CD8-positive, alpha-beta memory T cell (primary cell): ENCODE measurements at places on chromosomes 6 and 20.

DNA sequence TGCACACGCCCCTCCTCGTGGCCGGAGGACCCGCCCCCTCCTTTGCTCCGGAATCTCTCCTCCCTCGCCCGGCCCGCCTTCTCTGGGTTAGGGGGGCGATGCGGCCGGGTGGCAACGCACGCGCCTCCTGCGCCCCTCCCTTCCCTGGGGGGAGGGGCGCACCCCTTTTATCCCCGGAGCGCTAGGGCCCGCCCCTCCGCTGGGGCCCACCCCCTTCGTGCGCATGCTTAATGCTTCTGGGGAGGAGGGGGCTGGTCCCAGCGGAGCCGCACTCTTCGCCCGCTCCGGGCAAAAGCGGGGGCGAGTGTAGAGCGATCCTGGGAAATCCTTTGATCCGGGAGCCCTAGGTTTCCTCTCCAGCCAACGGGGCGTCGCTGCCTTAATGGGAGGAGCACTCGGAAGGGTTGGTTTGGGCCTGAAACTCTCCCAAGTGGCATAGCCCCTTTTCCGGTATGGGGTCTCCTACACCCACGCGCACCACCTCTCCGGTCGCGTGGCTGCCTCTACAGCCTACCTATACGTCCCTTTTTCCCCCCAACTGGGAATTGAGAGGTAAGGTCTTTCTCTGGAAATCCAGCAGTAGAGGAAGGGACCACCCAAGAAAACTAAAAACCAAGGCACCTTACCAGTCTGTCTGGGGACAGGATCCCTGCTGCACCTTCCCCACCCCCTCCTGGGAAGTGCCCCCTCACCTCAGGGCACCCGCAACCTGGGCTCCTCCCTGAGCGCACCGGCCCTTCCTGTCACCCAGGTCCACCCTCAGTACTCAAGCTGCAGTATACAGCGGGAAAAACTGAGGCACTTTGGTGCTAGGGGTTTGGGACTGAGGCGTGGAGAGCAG lies 2.1 kb downstream of the SOX12 start:
- peak; percentile 86 for DNase-seq

- no peak for DNase-seq
Measured at GRCh38 chr20:32278199-32278643, 770 bp downstream of the KIF3B start.

GRCh38 chr6:144314003-144314485 lies 28.9 kb downstream of the UTRN start:
- DNase-seq = no peak

- DNase-seq = no peak
Measured at GRCh38 chr20:34250005-34250404, 8.8 kb downstream of the ASIP start.

DNA sequence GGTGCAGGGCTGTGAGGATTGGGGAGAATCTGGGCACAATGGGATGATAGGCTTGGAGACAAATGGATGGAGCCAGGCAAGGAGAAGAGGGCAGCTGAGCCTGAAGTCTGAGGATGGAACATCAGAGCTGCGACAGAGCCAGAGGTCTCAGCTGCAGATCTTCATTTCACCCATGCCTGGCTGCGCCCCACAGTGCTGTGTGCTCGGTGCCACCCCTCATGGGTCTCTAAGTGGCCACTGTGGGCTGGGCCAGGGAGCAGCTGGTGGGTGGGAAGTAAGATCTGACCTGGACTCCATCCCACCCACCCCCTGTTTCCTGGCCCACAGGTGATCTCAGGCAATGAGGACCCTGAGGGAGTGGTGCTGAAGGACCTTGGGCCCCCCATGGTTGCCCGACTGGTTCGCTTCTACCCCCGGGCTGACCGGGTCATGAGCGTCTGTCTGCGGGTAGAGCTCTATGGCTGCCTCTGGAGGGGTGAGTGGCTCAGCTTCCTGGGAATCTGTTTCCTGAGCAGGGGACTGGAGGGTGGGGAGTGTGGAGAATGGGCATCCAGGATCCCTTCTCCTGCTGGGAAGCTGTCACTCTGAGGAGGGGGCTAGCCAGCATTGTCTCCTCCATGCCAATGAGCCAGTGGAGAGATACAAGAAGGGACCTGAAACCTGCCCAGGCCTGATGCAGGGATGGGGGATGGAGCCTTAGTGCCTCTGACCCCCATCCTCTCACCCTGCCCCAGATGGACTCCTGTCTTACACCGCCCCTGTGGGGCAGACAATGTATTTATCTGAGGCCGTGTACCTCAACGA lies 6.5 kb downstream of the DDR1 start:
- DNase-seq = no peak

DNA sequence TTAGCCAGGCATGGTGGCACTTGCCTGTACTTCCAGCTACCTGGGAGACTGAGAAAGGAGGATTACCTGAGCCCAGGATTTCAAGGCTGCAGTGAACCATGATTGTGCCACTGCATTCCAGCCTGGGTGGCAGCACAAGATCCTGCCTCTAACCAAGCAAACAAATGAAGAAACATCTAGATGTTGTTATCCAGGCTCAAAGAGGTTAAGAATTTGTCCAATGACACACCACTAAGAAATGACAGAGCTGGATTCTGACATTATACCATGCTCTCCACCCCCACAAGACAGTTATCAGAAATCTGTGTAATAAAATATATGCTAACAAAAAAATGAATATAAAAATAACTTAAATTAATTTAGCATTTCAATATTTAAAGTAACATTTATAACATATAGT lies 925.5 kb upstream of the SLC35B3 start:
- DNase-seq = no peak

DNA sequence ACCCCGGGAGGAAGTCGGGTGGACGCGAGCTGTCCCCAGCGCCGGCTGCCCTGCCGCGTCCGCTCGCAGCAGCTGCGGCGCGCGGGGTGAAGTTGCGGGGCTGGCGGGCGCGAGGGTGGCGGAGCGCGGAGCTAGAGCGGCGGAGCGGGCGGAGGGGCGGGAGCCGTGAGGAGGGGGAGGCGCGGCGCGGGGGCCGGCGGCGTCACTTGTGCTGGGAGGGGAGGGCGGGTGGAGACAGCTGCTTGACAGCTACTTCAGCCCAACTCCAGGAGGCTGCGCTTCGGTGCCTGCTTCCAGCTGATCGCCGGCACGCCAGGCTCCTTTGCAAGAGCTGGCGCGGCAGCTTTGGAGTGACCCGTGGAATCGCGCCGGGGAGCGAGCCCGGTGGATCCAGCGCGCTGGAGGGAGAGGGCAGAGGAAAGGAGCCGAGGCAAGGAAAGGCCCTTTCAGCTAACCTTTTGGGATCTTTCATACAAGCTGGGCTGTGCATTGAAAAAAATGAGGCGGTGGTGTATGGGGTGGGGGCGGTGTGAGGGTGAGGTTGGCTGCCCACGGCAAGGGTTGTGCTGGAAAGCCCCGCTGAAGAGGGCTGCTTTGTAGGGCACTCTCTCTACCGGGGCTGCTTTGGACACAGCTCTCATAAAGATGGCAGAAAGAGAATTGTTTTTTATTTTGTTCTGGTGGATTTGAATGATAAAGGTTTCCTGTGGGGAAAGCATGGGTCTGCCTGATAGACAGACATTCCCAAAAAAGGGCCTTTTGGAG lies 24.6 kb downstream of the RIPOR2 start:
- DNase-seq = peak; percentile 47

DNA sequence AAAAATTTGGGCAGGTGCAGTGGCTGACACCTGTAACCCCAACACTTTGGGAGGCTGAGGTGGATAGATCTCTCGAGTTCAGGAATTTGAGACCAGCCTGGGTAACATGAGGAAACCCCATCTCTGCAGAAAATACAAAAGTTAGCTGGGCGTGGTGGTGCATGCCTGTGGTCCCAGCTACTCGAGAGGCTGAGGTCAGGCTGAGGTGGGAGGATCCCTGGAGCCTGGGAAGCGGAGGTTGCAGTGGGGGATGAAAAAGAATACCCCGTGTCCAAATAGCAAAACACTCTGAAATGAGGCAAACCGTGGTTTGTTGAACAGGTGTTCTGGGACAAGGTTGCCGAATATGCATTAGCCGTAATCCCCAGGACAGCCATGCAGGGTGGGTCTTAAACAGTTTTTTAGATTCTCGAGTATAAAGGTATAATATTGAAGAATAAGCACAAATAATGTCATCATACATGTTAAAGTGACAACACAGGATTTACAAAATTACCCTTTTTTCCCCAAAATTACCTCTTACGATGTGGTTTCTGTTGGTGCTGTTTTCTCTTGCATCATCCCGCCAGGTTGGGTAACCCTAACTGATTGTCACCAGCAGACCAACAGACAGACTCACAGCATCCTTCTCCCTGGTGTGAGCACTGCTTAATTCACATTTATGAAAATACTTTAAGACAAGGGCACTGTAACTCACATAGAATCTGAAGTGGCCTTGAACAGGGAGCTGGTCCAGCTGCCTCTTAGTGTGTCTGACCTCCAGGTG lies 9.1 kb downstream of the DNAJC5 start:
- DNase-seq = no peak

- no peak for DNase-seq
Measured at GRCh38 chr6:74651948-74652842, 553.7 kb downstream of the COL12A1 start.

- no peak for DNase-seq
Measured at GRCh38 chr6:7440476-7440875, 50.9 kb downstream of the RIOK1 start.

DNA sequence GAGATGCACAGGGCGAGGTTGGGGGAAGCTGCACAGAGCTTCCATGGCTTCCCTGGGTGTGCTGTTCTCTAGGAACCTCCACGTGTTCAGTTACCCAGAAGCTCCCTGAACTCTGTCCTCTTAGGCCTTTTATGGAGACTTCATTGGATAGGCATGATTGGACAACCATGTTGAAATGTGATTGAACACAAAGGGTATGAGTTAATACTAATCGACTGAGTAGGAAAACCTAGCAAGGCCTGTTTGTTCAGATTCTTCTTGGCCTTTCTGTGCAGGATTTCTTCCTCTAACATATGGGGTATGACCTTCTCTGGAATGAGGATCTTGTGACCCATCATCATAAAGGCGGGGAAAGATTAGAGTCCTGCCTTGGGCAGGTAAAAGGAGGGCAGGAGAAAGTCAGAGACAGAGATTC lies 70.7 kb upstream of the SMIM29 start:
- no peak for DNase-seq

GRCh38 chr6:38792356-38792755 lies 77.2 kb downstream of the DNAH8 start:
- DNase-seq = no peak

DNA sequence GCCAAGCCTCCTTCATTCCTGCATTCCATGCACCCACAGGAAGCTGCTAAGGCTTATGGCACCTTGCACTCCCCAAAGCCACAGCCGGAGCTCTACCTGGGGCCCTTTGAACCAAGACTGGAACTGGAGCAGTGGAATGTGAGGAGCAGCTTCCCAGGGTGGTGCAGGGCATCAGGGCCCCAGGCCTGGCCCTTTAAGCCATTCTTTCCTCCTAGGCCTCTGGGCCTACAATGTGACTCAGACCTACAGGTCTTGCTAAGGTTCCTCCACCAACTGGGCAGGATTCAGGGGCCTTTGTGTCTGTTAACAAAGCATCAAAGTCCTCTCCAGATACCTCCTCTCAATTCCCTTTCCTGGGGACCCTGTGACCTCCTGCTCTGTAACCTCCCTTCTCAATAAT lies 36.2 kb downstream of the SF3B5 start:
- no peak for DNase-seq

- peak; percentile 21 for DNase-seq
Measured at GRCh38 chr6:132962936-132963868, 148.8 kb downstream of the RPS12 start.

- DNase-seq = no peak
Measured at GRCh38 chr6:25254671-25255070, 24.5 kb upstream of the CARMIL1 start.

GRCh38 chr20:43569282-43569681 lies 10.5 kb downstream of the SGK2 start:
- DNase-seq = no peak

DNA sequence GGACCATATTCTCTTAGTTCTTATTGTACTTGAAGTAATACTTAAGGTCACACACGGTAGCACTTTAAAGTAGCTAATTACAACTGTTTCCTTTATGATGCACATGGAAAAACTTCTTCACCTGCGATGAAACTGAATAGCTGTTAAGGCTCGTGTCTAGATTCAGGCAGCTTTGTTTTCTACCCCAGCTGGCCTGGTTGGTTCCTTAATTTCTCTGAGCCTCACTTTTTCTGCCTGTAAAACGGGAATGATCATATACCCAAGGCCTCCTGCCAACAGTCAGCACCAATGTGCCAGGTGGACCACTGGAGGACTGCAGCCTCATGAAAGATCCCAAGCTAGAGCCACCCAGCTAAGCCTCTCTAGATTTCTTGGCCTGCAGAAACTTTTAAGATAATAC lies 35.0 kb downstream of the EDN3 start:
- no peak for DNase-seq

GRCh38 chr6:30163090-30163917 lies at the start of gene TRIM15:
TRIM15 (plus strand) TSS chr6:30163546; CDS start chr6:30163685, 139 bp downstream.
- no peak for DNase-seq

DNA sequence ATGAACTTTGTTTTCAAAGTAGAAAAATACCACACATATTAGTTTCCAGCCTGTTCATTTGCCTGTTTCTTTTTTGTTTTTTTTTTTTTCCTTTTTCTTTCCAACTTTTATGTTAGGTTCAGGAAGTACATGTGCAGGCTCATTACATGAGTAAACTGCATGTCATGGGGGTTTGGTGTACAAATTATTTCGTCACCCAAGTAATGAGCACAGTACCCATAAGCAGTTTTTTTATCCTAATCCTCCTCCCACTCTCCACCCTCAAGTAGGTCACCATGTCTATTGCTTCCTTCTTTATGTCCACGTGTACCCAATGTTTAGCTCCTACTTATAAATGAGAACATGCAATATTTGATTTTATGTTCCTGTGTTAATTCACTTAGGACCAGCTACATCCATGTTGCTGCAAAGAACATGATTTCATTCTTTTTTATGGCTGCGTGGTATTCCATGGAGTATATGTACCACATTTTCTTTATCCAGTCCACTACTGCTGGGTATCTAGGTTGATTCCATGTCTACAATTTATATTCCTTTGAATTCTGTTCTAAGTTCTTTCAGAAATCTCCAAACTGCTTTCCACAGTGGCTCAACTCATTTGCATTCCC lies 31.8 kb downstream of the SNX14 start:
- DNase-seq = no peak

DNA sequence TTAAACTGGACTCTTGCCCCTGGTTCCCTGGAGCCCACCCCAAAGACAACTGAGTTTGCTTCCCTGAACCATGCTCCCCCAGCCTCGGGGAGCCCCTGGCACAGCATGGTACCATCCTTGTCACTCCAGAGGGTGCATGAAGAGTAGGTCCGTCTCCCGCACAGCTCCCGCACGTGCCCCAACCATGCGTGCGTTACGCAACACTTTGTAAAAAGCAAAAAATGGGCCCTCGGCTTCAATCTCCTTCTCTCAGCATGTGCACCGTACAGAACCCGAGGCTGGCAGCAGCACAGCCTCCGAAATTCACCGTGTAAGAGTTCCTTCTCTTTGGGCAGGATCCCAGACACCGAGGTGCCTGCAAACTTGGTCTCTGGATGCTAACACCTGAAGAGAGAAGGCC lies 5.6 kb downstream of the PMEPA1 start:
- no peak for DNase-seq

DNA sequence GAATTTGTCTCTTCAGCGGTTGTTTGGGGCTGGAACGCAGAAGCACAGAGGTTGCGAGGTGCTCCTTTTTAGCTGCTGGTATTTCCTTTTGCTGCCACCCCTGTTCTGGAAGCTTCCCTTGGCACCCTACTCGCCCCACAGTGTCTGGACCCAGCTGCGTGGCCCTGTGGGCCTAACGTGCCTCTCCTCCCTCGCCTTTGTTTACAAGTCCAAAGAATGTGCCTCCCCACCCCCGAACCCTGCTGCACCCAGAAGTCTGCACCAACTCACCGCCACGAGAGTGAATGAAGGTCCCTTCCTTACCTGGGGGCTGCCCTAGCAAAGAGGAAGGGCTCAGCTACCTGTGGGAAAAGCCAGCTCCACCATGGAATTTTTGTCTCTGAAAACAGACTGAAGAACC lies 139.7 kb upstream of the RPS6KA2 start:
- DNase-seq = no peak

- DNase-seq = no peak
Measured at GRCh38 chr6:109979033-109979921, 1.2 kb downstream of the GPR6 start.
